Tibial nerve (tissue), 4 donors: ENCODE measurements at places on chromosomes 5 and 9. TPM values are rescaled to one million over a fixed set of nuclear protein-coding genes. Genes with fewer than 3 reads are reported as not detected.

GRCh38 chr5:148950471-148950863 lies 112.4 kb downstream of the SH3TC2 start:
- no peak for DNase-seq

LRRC8A gene
- 94.7 TPM for total RNA-seq

DNA sequence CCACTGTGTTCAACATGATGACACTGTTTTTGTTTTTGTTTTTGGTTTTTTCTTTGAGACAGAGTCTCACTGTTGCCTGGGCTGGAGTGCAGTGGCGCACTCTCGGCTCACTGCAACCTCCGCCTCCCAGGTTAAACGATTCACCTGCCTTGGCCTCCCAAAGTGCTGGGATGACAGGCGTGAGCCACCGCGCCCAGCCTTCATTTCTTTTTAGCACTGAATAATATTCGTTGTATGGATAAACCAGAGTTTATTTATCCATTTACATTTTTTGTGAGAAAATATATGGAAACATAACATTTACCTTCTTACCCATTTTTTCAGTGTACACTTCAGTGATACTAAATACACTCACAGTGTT lies 4.2 kb downstream of the CARD19 start:
- no peak for DNase-seq

RLN2 gene
- not detected for total RNA-seq

DNA sequence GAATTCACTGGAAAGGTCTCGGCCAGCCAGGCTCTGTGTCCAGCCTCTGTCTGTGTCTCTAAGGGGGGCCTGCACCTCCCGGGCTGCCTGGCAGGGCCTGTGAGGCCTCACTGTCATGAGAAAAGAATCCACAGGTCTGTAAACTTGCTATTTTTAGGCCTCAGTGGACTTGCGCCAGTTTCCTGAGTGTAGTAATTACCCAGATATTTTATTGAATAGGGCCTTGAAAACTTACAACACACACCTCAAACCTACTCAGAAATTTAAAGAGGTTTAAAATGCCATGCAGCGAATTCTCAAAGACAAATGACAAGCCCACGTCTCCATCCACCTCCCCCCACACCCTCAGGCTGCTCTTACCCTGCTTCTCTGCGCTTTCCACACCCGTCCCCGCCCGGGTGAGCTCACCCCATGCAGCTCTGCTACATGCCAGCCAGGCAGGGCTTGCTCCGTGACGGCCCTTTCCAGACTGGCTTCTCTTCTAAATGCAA lies 8.8 kb upstream of the TENT4A start:
- no peak for DNase-seq

DNA sequence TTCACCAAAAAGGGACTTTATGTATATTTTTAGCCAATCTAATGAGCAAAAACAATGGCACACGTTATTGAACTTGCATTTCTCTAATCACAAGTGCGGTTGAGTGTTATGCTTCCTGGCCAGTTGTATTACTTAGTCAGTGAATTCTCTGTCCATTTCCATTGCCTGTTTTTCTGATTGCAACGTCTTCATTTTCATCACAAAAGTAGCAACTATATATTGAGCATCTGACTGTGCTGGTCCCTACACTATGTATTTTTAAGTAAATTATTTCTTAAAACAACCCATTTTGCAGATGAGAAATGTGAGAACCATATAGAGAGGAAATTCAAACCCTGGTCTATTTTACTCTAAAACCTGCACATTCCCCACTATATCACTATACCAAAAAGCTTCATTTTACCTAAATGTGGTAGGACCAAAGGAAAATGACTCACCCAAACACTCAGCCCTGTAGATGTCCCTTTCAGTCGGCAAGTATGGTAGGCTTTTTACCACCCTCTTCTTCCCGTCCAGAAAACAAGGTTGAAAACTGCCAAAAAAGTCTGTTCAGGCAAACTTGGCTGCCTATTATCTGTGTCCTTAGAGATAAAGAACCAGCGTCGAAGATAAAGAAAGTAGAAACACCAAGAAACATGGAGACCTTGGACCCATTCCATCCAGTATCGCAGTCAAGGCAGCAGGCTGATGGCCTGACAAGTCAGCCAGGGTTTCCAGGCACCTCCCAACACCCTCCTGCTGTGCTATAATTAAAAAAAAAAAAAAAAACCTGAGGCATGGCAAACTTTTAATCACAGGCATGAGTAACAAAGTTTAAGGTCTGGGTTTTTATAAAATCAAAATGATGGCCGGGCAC lies 18.8 kb upstream of the FAM13B start:
- no peak for DNase-seq

SEC24A gene
- 12.7 TPM for total RNA-seq

DNA sequence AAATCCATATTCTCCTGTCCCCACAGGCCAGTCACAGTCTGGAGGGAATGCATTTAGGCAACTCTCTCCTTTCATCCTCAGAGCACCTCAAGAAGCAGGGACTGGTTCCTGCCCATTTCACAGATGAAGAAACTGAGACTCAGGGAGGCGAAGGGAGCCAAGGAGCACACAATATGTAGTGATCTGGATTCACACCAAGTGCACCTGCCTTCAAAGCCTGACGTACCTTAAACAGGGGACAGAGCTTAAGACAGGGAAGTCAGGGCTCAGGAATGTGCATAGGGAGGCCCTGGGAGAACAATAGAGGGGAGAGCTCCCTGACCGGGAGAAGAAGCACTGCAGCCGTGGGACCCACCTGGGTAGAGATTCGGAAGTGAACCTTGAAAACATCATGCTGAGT lies 83.0 kb downstream of the GABBR2 start:
- no peak for DNase-seq

DNA sequence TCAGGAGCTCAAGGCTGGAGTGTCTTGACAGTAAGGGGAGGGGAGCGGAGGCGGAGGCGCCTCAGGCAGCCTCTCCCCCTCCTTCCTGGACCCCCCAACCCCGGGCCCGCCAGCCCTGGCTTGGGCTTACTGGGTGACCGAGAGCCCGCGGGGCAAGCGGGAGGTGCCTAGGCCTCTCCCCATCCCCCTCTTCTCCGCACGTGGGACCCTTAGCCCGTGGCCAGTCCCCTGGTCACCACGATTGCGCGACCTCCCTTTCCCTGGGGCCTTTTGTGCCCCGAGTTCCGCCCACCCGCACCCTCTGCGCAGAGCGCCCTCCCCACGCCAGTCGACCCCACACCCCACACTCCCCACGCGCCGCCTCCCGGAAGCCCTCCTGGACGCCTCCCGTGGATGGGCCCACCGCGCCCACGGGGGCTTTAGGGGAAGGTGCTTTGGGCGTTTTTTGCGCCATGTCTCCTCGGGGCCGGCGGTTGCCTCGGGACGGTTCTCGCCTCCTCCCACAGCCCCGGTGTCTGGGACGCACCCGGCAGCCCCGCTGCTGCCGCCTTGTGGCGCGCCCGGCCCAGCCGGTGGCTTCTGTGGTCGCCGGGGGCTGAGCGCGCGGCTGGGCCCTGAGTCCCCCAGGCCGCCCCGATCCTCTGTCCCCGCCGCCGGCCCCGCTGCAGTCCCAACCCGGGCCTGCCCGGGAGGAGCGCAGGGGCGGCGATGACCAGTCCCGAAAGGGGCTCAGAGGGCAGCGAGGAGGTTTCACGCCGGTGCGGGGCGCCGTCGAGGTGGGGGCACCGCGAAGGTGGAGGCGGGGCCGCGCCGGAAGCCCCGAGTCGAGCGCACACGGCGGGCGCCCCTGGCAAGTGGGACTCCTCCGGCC lies 3.2 kb downstream of the TOR4A start:
- DNase-seq, result no peak

DNA sequence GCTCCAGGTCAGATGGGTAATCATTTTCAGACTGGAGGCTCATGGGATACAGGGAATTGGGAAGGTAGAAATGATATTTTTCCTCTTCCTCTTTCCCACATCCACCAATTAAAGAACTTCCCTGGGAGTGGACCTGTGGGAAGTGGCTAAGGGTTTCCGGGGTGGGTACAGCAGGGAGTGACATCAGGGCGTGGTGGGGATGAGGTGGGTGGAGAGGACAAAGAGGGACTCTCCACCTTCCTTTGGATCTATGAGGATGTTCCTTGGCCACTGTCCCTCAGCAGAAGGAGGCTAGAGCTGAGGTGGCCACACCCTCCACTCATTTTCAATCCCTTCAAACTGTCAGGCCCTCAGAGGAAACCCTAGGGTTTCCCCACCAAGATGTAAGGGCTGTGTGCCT lies 54.7 kb downstream of the IRF1 start:
- no peak for DNase-seq

SHROOM1 gene
- 67.5 TPM for total RNA-seq

DNA sequence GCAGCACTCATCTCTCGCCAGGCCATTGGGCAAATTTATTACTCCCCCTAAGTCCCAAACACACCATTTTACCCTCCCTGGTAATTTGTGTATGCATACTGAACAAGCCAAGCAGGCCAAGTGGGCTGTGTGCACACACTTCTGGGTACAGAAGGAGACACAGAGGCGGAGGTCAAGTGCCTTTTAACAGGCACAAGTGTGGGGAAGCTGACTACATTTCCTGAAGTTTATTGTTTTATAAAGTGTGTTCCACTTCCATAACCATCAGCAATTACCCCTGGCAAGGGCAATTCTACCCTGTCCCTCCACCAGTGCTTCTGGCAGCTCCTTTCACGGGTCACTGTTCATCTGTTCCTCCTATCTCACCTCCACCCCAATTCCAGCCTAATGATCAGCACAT lies 93.9 kb downstream of the SETX start:
- no peak for DNase-seq

OR2V2 gene
- total RNA-seq, result not detected

DNA sequence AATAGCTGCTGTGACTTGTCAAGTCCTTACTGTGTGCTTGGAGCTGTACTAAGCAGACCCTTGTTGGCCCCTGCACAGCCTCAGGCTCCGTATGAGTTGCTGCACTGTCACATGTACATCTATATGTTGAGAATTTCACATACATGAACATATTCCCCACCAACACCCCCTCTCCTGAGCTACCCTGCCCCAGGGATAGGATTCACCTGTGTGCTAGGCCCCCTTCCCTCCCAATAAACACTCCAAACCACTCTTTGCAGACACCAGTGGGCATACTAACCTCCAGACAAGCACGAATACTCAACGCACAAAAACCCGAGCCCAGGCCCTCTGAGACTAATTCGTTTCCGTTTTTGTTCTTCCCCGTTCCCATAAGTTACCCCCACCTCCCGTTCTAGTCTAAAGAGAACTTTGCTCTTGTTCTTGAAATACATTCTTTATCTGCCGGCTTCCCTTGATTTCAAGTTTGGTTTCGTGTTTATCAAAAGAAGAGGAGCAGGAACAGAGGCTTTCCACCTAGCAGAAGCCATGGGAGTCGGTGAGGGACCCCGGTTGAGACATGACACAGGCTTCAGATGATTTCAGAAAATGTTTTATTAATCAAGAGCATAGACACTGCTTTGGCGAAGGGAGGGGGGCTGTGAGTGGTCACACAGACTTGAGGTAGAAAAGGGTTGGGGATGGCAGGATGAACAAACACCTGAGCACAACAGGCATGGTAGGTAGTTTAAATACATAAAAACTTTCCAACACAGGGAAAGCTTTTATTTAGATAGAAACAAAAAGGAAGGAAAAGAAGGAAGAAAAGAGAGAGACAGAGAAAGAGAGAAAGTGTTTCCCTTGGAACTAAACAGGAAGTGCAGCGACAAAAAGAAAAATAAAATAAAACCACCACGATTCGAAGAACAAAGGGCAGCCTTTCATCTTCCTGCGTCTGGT lies 3.4 kb downstream of the HAND1 start:
- no peak for DNase-seq

FOXD4L6 gene
- not detected for total RNA-seq

QSOX2 gene
- total RNA-seq, result 11.6 TPM

- DNase-seq, result no peak
These were observed 311.4 kb upstream of the RIOK2 start for GRCh38 chr5:97494465-97494864.

FGF10 gene
- 16.0 TPM for total RNA-seq

DNA sequence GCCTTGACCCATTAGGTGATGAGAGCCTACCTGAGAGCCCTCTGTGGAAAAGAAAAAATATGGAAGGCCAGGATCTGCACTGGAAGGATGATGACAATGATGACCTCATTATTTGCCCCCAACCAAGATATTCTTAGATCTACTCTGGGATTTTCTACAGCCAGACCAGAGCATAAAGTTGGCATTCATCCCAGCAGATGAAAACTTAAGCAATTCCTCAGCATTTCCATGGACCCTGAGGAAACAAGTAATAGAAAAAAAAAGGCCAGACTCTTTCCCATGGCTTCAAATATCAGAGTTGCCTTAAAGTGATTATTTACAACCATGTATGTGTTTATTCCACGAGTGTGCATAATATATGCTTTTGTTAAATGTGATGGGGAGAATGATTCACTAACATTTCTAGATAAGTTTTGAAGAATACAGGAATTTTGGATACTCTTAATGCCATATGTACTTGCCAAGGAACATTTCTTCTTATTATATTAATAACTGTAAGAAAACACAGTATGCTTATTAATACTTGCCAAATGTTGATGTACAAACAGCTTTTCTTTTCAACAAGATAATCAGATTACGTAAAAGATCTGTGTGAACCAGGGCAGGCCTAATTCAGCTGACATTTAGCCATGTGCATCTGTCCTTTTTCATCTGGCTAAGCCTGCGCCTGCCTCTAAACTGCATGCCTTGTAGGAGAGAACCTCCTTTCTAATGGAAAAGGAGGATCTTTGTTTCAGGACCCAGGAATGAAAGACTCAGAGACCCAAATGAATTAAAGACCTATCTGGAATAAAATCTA lies 94.8 kb downstream of the ARRDC3 start:
- DNase-seq, result peak; percentile 32

DMRT3 gene
- 0.30 TPM for total RNA-seq

MPDZ gene
- total RNA-seq, result 83.5 TPM

DNA sequence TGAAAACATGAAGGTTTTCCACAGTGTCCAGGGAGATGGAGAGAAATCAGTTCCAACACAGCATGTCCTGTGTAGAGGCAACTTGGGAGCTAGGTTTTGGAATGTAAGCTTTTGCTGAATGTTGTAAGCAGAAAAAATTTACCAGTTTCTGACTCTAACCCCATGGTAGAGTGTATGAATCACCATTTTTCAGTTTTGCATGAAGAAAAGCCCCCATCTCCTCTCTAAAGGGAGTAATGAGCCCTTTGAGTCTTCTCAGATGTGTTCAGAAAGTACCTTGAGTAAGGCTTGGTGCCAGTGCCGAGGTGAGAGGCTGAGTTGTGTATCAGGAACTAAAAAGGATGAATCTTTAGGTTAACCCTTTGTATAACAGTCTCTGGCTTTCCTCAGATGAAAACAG lies 96.2 kb downstream of the ADRB2 start:
- DNase-seq, result no peak

GAS1 gene
- total RNA-seq, result 49.2 TPM

- DNase-seq, result peak; percentile 83
These were observed 19.5 kb upstream of the GOLPH3 start for GRCh38 chr5:32193591-32193990.

FCN2 gene
- not detected for total RNA-seq
